ENCODE measurements at places on chromosomes 16 and 17.
A peak's percentile ranks its signal among the peaks of the same experiment; 100 is the strongest.

DNA sequence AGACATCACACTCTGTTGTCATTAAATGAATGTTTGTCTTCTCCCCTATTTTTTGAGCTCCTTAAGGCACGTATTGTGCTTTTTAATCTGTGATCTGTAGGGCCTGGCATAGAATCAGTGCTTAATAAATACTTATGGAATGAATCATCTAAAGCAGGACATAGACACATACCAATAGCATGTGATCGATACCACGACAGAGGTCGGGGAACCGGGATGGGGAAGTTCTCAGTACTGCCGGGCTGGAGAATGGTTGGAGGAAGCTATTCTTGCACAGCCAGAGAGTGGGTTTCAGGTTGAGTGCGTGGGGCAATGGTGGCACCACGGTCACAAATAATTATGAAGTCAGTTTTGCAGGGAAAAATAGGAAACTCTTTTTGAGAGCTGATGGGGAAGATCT, 26.8 kb downstream of the NLRP1 start:
- DNase-seq, result no peak

DNA sequence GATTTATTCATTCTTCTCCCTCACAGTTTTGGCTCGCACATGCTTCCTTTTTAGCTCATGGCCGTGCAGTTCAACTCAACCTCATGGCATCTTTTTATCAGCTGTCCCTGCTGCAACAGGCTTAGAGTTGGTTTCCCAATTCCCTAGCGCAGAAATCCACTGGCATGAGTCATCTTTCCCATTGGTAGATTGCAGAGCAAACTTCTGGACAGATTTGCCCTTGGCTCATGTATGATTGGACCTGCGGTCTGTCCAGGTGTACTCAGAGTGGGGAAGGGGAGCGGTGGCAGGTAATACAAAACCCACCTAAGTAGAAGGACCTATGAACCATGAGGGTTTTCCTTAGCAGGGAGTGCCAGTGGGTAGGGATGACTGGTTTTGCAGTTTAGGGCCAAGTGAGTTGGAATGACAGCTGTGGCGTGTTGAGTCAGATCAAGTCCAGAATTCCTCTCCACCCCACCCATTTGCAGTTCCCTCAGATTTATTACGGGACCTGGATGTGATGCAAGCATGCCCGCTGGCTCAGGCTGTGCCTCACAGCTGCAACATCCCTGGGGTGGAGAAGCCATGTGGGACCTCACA, 584.7 kb downstream of the WWOX start:
- DNase-seq, result peak; percentile 56

DNA sequence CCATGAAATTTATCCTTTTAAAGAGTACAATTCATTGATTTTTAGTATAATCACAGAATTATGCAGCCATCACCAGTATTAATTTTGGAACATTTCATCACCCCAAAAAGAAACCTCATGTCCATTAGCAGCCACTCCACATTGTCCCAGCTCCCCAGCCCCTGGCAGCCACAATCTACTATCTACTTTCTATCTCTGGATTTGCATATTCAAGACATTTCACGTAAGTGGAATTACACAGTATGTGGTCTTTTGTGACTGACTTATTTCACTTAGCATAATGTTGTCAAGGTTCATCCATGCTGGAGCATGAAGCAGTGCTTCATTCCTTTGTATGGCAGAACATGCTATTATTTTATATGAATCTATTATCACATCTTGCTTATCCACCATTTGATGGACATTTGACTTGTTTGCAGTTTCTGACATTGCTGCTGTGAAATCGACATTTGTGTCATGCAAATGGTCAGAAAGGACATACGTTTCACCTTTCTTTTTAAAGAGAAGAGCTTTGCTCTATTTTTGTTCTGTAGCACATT, 10.7 kb downstream of the METTL9 start:
- no peak for DNase-seq

DNA sequence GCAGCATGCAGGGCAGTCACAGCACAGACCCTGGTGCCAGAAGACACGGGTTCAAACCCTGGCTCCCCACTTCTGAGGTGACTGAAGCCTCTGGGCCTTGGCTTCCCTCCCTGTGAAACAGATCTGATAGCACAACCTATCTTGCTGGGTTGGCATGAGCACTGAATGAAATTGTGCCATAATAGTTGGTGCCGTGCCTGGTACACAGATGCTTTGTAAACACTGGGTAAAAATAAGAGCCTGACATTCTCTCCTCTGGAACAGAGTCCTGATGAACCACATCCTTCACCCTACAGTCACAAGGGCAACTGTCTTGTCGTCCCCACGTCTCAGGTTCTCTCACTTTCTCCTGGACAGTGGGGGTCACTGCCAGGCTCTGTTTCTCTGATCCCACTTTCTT, 35.7 kb downstream of the NOS2 start:
- no peak for DNase-seq

DNA sequence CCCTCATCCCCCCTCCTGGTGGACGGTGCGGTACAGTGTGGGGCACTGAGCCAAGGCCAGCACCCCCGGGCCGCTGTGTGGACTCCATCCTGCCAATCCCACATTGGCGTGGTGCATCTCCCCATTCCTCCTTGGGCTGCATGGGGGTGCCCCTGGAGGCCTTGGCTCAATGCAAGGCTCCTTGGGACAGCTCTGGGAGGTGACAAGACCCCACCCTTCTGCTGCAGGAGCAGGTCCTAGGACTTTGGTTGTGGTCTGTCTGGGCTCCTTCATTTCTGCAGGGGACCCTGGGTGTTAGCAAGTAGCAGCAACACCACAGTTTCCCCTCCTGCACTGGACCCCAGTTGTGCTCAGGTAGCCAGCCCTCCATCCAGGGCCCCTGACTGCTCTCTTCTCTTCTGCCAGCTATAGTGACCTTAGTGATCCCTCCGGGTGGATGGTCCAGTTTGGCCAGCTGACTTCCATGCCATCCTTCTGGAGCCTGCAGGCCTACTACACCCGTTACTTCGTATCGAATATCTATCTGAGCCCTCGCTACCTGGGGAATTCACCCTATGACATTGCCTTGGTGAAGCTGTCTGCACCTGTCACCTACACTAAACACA, 1.3 kb downstream of the PRSS21 start:
- no peak for DNase-seq

DNA sequence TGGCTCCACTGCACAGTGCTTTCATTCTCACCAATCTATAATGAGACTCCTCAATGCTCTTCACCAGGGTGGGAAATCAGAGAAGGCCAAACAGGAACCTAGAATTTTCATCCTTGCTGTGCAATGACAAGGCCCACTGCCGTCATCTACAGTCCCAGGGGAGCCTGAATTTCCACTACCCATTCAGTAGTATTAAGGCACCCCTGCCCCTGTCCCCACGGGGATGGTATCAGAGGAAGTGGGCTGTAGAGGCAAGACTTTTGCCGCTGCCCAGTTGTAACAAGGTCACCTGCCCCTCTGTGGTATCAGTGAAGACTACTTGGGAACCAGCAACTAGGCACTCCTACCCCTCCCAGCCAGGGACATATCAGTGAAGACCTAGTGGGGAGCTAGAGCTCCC, 104.5 kb downstream of the C16orf78 start:
- DNase-seq, result no peak

- DNase-seq, result no peak
Observed at GRCh38 chr17:5661491-5662125, 77.3 kb upstream of the NLRP1 start.

GRCh38 chr17:45240905-45241327, 19.2 kb downstream of the FMNL1 start:
- no peak for DNase-seq

- no peak for DNase-seq
Observed at GRCh38 chr17:68514831-68515635, 2.8 kb downstream of the PRKAR1A start.

DNA sequence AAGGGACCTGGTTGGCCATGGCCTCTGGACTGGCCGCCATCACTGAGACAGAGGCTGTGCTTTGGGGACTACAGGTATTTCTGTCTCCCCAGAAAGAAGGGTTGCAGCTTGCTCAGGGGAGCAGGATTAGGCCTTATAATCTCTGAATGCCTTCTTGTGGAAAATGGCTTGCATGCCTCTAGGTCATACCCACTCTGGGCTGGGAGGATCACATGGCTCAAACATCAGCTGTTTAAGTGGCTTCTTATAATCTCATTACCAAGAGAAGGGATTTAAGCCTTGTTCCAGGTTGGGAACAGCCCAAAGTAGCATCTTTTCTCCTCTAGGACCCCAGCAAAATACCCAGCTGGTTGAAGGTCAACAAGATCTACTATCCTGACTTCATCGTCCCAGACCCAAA, 19.1 kb downstream of the LIG3 start:
- DNase-seq, result no peak

- no peak for DNase-seq
Observed at GRCh38 chr17:50928646-50929045, 62.5 kb upstream of the TOB1 start.

GRCh38 chr16:58494981-58495520, 4.9 kb upstream of the NDRG4 start:
- peak; percentile 88 for DNase-seq

GRCh38 chr17:10439816-10440215, 18.1 kb upstream of the MYH8 start:
- DNase-seq, result no peak

GRCh38 chr16:87003414-87003755, 313.8 kb downstream of the C16orf95 start:
- no peak for DNase-seq

DNA sequence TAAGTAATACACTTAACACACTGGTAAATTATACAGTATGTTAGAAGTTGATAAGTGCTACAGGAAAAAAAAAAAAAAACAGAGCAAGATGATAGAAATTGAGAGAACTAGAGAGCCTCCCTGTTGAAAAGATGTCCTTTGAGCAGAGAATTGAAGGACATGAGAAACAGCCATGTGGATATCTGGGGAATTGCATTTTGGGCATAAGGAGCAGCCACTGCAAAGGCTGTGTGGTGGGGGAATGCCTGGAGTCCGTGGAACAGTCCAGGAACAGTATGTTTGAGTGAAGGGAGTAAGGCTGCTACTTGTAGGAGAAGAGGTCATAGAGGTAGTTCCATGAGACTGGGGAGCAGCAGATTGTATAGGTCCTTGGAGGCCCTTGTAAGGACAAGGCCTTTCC, 178.4 kb downstream of the FTO start:
- no peak for DNase-seq

DNA sequence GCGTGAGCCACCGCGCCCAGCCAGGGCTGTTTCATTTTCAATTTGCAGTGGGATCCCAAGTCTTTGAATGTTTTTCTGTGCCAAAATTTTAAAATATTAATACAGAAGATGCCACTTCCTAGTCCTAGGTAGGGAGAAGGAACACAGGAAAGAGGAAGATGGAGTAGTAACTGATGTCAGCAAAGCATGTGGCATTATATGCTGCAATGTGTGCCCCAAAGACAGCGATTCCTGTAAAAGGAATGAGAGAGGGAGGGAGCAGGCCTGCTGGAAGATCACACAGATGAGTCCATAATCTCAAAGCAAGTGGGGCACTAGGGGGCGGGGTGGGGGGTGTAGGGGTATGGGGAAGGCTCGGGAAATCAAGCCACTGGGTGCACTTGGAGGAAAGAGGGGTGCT, 23.4 kb upstream of the SSTR2 start:
- no peak for DNase-seq

DNA sequence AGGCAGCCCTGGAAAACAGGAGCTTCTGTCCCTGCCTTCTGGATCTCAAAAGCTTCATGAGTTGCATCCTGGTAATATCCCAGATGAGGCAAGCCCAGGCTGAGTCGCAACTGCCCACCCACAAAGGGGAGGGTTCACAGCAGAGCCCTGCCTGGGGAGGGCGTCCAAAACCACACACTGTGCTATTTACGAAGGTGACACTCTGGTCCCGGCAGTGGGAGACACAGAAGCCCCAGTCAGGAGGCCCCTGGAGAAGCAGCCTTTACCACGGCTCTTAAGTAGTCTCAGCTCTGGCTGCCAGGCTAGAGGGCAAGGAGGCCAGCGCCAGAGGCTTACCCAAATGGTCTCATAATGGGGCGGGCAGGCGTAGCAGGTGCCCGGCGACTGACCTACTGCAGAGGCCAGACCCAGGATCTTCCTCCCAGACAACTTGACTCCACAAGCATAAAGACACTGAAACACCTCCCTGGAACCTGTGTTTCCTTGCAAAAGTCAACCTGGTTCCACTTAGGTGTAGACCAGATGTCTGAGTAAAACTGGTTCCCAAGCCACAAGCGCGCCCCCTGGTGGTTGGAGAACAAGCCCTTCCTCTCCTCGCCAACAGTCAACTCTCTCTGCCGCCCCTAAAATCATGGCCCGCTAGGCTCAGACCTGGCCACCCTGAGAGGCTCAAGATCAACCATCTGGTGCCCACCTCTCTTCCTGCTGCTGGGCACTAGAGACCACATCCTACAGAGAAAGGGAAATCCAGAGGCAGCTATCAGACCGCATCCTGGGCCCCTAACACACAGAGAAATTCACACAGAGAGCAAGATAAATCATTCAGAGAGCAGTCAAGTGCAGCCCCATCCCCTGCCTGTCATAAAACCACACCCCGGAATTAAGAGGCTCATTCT, 5.2 kb downstream of the AXIN2 start:
- DNase-seq, result peak; percentile 80

DNA sequence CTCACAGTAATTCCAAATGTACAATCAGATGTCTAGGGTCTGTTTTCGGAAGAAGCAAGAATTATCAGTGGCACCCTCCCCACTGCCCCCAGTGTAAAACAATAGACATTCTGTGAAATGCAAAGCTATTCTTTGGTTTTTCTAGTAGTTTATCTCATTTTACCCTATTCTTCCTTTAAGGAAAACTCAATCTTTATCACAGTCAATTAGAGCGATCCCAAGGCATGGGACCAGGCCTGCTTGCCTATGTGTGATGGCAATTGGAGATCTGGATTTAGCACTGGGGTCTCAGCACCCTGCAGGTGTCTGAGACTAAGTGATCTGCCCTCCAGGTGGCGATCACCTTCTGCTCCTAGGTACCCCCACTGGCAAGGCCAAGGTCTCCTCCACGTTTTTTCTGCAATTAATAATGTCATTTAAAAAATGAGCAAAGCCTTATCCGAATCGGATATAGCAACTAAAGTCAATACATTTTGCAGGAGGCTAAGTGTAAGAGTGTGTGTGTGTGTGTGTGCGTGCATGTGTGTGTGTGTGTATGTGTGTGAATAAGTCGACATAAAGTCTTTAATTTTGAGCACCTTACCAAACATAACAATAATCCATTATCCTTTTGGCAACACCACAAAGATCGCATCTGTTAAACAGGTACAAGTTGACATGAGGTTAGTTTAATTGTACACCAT, 59.7 kb downstream of the HLF start:
- no peak for DNase-seq

DNA sequence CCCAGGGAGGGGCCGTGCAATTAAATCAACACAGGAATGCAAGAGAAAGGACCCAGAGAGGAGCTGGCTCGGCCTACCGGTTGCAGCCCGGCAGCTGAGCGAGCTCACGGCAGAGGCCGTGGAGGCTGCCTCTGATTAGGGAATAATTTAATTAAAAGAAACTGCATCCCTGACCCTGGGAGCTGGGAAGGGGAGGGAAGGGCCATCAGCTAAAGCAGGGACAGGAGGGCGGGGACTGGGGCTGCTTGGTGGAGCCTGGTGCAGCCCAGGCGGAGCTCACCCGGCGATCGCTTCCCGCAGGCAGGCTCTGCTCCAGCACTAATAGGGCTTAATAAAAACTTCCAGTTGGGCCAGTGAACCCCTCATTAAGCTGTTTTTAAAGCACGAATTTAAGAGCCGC, 43.4 kb downstream of the LMF1 start:
- DNase-seq, result no peak

- no peak for DNase-seq
Observed at GRCh38 chr16:49158029-49158642, 123.5 kb downstream of the CBLN1 start.
